Memory B cell (primary cell): ENCODE measurements at places on chromosomes 13 and 19.

- no peak overlapping the region for H3K27ac ChIP-seq
- no peaks in the 10 kb centered on the region for H3K27me3 ChIP-seq
- no peak overlapping the region for H3K4me3 ChIP-seq
- no peaks in the 10 kb centered on the region for H3K4me1 ChIP-seq
- no peak for DNase-seq
- H3K36me3 ChIP-seq = no peaks in the 10 kb centered on the region
These were observed 551.0 kb upstream of the ATXN8OS start for GRCh38 chr13:69556540-69557196.

- no peak overlapping the region for H3K27ac ChIP-seq
- peaks cover 29% of the 10 kb centered on the region for H3K27me3 ChIP-seq
- H3K36me3 ChIP-seq = peaks cover 1% of the 10 kb centered on the region
- H3K4me1 ChIP-seq = no peaks in the 10 kb centered on the region
- no peak overlapping the region for H3K4me3 ChIP-seq
These were observed 116.8 kb upstream of the CACNA1A start for GRCh38 chr19:13622766-13623715.

GRCh38 chr19:4061178-4061682 lies 5.5 kb downstream of the ZBTB7A start:
- H3K36me3 ChIP-seq = peaks cover 4% of the 10 kb centered on the region
- no peaks in the 10 kb centered on the region for H3K27me3 ChIP-seq
- H3K4me1 ChIP-seq = peaks cover 19% of the 10 kb centered on the region
- peak overlapping the region; percentile 84 for H3K4me3 ChIP-seq

DNA sequence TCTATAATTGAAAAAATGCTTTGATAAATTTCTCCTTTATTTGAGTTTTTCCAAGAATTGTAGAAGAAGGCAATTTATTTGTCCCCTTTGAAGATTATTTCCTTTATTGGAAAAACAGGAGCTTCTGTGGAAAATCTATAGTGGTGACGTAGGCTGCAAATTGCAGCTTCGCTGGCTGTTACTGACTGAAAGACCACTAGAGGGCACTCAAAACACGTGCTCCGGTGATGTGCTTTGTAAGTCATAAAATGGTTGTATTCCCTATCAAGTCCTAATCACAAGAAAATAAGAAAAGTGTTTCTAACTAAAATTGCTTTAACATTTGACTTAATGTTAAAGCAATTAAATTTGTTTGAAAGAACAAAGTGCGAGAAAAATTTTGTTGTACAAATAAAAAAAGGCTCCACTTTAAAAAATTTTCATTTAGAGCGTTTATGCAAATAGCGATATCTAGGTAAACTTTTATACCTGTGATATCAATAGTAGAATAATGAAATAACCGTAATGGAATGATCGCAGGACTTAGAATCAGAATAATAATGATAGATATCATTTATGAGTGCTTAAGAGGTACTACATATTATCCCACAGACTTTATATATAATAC lies 638.2 kb upstream of the SPRY2 start:
- H3K4me3 ChIP-seq = no peak overlapping the region
- no peaks in the 10 kb centered on the region for H3K27me3 ChIP-seq
- no peaks in the 10 kb centered on the region for H3K4me1 ChIP-seq
- no peak overlapping the region for H3K27ac ChIP-seq

DNA sequence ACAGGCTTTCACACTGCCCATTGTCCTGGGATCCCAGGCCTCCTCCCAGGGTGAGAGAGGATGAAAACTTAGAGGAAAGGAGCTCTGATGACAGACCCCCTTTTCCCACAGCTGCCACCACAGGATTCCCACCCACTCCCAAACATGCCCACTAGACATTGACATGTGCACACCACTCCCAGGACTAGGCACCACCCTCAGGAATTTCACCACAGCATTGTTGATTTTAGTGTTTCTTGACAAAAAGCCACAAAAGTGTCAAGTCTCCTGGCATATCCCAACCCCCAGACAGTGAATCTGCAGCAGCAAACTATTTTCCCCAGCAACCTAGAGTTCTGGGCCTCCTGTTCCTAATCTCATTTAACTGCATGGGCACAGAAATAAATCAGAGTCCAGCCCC lies 10.1 kb downstream of the ZNF714 start:
- peaks cover 2% of the 10 kb centered on the region for H3K4me1 ChIP-seq
- peaks cover 8% of the 10 kb centered on the region for H3K36me3 ChIP-seq

DNA sequence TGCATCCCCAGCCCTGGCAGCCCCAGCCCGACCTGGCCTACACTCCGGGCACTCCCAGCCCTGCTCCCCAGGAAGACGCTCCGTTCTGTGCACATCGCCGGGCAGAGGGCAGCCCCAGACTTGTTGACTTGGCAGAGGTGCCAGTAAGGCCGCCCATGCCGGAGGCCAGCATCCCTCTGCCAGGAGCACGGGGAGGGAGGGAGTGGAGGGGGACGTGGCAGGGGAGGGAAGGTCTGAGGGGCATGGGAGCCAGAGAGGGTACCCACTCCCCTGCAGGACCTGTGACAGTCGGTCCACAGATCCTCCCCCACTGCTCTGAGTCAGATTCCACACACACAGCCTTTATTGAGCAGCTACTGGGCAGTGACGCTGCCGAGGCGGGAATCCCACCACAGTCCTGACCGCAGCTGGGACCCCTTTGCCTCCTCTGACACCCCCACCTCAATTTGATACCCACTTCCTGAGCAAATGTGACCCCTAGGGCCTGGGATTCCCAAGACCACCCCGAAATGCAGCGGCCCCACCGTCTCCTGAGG lies 1.9 kb upstream of the NKPD1 start:
- DNase-seq = no peak
- H3K4me1 ChIP-seq = peaks cover 21% of the 10 kb centered on the region
- no peaks in the 10 kb centered on the region for H3K36me3 ChIP-seq
- no peak overlapping the region for H3K4me3 ChIP-seq
- peaks cover 22% of the 10 kb centered on the region for H3K27me3 ChIP-seq

DNA sequence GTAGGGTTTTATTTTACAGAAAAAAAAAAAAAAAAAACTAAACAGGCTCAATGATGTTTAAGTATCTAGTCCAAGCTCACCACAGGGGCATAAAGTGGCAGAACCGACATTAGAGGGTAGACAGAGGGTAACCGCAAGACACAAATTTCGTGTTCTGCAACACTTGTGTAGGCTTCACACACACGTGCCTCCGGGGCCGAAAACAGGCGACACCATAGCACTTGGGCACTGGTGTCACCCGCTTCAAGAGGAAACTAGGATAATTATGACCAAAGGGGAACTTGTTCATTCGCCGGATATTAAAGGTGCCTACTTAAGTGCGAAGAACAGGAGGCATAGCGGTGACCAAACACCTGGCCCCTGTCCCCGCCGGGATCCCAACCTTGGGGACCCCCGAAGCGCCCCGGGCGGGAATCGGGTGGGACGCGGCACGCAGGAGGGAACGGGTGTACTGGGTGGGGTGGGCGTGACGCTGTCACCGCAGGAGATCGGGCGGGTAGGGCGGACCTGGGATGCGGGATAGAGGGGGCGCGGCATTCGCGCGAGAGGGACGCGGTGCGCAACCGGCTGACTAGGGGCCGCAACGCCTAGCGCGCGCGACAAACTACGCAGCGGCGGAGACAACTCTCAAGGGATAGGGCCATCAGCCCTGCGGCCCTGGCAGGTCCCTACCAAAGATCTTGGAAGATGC lies 558 bp downstream of the MZT1 start:
- H3K4me1 ChIP-seq = peaks cover 32% of the 10 kb centered on the region
- H3K27me3 ChIP-seq = no peaks in the 10 kb centered on the region
- H3K36me3 ChIP-seq = peaks cover 17% of the 10 kb centered on the region
- H3K27ac ChIP-seq = peak overlapping the region; percentile 91
- no peak for DNase-seq
- peak overlapping the region; percentile 98 for H3K4me3 ChIP-seq

GRCh38 chr19:2484178-2484937 lies 8.4 kb downstream of the GADD45B start:
- H3K4me1 ChIP-seq = peaks cover 21% of the 10 kb centered on the region
- H3K4me3 ChIP-seq = no peak overlapping the region
- no peak overlapping the region for H3K27ac ChIP-seq
- peaks cover 2% of the 10 kb centered on the region for H3K27me3 ChIP-seq
- DNase-seq = no peak
- H3K36me3 ChIP-seq = peaks cover 6% of the 10 kb centered on the region

- peaks cover 25% of the 10 kb centered on the region for H3K36me3 ChIP-seq
- no peak overlapping the region for H3K4me3 ChIP-seq
- no peaks in the 10 kb centered on the region for H3K27me3 ChIP-seq
- peaks cover 9% of the 10 kb centered on the region for H3K4me1 ChIP-seq
- no peak overlapping the region for H3K27ac ChIP-seq
These were observed 6.1 kb upstream of the UPF3A start for GRCh38 chr13:114275304-114275703.

- DNase-seq = no peak
- no peak overlapping the region for H3K4me3 ChIP-seq
These were observed 80.1 kb upstream of the ADGRE5 start for GRCh38 chr19:14301150-14301549.

DNA sequence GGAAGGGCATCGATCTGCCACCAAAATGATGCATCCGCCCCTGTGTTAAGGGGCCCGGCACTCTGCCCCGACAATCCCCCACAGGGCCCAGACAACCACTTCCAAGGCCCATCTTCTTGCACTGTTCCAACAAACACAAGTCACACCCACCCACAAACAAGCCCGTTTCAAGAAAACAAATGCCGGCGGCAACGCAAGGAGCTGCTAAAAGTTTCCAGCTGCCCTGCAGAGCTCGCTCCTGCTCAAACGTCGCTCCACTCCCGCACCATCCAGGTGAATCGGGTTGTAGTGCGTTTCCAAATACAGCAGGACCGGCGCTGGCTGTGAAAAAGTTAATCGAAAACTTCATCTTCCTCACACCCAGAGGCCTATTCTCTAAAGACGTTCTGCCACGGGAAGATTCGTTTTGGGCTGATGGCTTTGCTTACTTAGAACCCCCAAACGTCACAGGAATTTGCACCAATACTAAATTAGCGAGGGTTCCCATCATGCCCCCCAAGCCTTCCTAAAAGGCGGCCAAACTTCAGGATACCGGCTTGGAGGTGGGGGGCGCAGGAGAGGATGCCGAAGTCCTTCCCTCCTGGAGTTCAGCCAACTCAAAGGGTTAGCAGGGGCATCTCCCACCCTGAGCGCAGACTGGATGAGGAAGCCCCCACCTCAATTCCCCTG lies 107.4 kb upstream of the DOCK9 start:
- DNase-seq = peak; percentile 2
- peaks cover 21% of the 10 kb centered on the region for H3K4me1 ChIP-seq
- H3K27me3 ChIP-seq = no peaks in the 10 kb centered on the region
- H3K36me3 ChIP-seq = no peaks in the 10 kb centered on the region
- H3K27ac ChIP-seq = peak overlapping the region; percentile 60
- peak overlapping the region; percentile 80 for H3K4me3 ChIP-seq

DNA sequence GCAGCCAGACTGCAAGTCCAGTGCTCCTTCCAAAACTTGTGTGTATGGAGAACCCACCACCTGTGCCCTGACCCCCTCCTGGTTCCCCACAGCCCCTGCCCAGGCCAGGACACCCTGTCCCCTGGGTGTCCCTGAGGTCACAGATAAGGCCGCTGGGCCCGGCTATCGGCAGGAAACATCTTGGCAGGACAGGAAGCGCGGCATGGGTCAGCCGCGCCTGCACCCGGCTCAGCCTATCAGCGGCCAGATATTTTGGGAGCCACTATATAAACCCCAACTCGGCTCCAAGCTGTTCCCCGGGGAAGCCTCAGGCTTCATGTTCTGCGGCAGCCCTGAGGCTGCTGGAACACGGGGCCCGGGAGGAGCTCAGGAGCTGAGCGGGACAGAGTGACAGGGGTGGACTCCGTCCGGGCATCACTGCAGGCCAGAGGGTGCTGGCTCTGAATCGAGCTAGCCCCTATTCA lies 60.8 kb downstream of the AP1M1 start:
- H3K27me3 ChIP-seq = no peaks in the 10 kb centered on the region
- peaks cover 3% of the 10 kb centered on the region for H3K36me3 ChIP-seq
- H3K4me3 ChIP-seq = peak overlapping the region; percentile 37
- no peak for DNase-seq
- H3K27ac ChIP-seq = peak overlapping the region; percentile 95
- H3K4me1 ChIP-seq = peaks cover 43% of the 10 kb centered on the region

- no peak for DNase-seq
- H3K4me1 ChIP-seq = peaks cover 21% of the 10 kb centered on the region
- no peaks in the 10 kb centered on the region for H3K36me3 ChIP-seq
- no peak overlapping the region for H3K4me3 ChIP-seq
- H3K27ac ChIP-seq = no peak overlapping the region
These were observed 23.4 kb downstream of the CCNE1 start for GRCh38 chr19:29834991-29835846.

- no peaks in the 10 kb centered on the region for H3K27me3 ChIP-seq
- H3K4me3 ChIP-seq = no peak overlapping the region
- peaks cover 2% of the 10 kb centered on the region for H3K36me3 ChIP-seq
- no peaks in the 10 kb centered on the region for H3K4me1 ChIP-seq
- no peak overlapping the region for H3K27ac ChIP-seq
- DNase-seq = no peak
These were observed 1013.4 kb downstream of the PCDH9 start for GRCh38 chr13:66216728-66217127.

DNA sequence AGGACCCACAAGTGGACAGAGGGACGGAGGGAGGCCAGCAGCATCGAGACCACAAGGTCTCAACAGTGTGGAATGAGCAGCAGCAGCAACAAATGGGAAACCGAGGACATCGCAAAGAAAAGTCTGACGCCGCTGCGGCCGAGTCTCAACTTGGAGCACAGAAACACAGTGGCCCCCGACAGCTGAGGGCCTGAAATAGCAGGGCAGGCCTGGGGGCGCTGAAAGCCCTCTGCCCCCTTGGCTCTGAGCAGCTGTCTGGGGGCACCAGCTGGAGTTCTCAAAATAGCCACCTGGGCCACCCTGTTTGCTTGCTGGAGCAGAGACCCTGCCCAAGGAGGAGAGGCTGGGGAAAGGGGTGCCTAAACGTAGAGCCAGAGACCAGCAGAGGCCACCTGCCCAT lies 5.9 kb upstream of the ISYNA1 start:
- peaks cover 11% of the 10 kb centered on the region for H3K36me3 ChIP-seq
- no peak overlapping the region for H3K27ac ChIP-seq
- no peak overlapping the region for H3K4me3 ChIP-seq
- no peak for DNase-seq
- peaks cover 22% of the 10 kb centered on the region for H3K4me1 ChIP-seq

GRCh38 chr19:8458380-8458779 lies 13.6 kb downstream of the HNRNPM start:
- H3K27ac ChIP-seq = peak overlapping the region; percentile 32
- peaks cover 22% of the 10 kb centered on the region for H3K36me3 ChIP-seq
- peaks cover 56% of the 10 kb centered on the region for H3K4me1 ChIP-seq
- no peak for DNase-seq
- H3K4me3 ChIP-seq = peak overlapping the region; percentile 18
